Ammon's horn (tissue), 1 donor: ENCODE measurements at places on chromosomes 1 and 21.
A peak's percentile ranks its signal among the peaks of the same experiment; 100 is the strongest.

DNA sequence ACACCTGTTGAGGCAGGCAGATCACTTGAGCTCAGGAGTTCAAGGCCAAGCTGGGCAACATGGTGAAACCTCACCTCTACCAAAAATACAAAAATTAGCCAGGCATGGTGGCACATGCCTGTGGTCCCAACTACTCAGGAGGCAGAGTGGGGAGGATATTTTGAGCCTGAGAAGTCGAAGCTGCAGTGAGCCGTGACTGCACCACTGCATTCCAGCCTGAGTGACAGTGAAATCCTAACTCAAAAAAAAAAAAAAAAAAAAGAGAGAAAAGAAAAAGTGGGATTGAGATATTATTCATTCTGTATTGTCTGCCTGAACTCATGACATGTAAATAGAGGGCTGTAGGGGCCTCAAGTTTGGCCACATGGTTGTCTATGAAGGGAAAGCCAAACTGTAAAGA, 37.3 kb downstream of the WNT2B start:
- DNase-seq = no peak

DNA sequence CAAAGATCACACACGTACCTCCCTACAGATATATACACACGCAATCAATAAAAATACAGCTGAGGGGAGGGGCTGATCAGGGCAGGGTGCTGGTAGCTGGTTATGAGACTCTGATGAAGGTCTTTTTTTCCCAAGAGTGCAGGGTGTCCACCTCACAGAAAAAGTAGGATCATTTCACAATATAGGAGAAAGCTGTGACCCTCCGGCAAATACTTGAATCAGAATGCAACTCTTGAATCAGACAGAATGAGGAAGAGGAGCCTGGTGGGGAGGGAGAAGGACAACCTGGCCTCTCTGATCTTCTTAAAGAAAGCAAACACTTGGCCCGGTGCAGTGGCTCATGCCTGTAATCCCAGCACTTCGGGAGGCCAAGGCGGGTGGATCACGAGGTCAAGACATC, 269.3 kb downstream of the PCP4 start:
- DNase-seq = no peak

DNA sequence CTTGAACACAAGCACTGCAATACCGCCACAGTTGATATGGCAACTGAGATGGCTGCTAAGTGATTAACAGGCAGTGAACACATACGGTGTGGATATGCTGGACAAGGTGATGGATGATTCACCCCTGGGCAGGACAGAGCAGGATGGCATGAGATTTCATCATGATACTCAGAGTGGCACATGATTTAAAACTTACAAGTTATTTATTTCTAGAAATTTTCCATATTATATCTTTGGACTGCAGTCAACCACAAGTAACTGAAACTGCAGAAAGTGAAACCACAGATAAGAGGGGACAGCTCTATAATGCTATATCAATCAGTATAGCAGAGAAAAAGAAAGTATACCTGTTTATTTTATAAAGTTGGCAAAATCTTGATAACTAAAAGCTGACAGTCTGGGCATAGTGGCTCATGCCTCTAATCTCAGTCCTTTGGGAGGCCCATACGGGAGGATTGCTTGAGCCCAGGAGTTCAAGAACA, 47.9 kb downstream of the PHACTR4 start:
- no peak for DNase-seq

- DNase-seq = no peak
Observed at GRCh38 chr1:198498103-198498385, 42.4 kb downstream of the ATP6V1G3 start.

DNA sequence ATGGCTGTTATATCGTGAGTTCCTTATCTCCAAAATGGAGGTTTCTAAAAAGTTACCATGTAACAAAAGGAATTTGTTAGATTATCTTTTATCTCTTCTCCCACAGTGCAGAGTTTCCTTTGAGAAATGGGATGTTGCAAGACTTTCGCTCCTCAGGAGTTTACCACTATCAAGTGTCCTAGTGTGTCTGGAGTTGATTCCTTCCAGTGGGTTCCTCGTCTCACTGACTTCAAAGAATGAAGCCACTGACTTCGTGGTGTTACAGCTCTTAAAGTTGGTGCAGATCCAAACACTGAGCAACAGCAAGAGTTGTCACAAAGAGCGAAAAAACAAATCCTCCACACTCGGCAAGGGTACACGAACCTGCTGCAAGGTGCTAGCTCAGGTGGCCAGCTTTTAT, 37.0 kb downstream of the SPAG17 start:
- DNase-seq = no peak

DNA sequence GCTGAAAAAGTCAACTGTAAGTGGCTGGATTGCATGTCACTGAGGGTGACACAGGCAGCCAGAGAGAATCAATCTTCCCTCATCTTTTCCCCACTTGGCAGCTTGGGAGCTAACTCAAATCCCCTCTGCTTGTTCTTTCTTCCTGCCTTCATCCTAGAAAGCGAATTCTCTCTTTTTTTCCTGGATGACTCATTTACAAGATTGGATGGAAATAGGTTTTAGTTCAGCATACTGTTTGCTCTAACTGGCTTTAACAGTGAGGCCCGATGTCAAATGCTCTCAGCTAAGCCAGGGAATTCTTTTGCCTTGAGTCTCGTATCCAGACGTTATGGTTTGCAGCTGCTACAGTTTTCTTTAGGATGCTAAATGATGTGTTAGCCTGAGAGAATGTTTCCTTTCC, 72.7 kb downstream of the HUNK start:
- DNase-seq = no peak

- no peak for DNase-seq
Observed at GRCh38 chr1:232454227-232454886, 175.6 kb downstream of the SIPA1L2 start.

DNA sequence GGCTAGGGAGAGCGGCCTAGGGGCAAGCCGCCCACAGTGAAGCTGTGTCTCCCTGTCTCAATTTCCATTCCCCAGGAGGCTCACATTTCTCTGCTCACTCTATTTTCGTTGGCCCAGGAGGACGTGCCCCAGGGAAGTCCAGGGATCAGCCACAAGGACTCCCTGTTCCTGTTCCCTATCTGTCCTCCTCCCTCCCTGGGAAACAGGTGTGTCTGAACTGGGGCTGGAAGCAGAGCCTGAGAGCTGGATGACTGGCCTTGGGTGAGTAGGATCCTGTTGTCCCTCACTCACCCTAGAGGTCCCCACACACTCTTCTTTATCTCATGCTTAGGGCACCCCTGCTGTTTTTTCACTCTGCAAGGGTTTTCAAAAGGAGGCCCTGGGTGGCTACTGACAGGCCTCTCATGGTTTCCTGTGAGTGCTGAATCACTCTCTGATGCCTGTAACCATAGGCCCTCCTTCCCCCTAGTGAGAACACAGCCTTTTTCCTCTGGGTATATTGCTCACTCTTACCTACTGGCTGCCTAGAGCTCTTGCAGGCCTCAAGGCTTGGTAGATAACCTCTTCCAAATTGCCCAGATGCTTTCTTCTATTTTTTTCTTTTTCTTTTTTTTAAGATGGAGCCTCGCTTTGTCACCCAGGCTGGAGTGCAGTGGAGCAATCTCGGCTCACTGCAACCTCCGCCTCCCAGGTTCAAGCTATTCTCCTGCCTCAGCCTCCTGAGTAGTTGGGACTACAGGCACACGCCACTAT, 3.3 kb upstream of the UTP11 start:
- DNase-seq = no peak

DNA sequence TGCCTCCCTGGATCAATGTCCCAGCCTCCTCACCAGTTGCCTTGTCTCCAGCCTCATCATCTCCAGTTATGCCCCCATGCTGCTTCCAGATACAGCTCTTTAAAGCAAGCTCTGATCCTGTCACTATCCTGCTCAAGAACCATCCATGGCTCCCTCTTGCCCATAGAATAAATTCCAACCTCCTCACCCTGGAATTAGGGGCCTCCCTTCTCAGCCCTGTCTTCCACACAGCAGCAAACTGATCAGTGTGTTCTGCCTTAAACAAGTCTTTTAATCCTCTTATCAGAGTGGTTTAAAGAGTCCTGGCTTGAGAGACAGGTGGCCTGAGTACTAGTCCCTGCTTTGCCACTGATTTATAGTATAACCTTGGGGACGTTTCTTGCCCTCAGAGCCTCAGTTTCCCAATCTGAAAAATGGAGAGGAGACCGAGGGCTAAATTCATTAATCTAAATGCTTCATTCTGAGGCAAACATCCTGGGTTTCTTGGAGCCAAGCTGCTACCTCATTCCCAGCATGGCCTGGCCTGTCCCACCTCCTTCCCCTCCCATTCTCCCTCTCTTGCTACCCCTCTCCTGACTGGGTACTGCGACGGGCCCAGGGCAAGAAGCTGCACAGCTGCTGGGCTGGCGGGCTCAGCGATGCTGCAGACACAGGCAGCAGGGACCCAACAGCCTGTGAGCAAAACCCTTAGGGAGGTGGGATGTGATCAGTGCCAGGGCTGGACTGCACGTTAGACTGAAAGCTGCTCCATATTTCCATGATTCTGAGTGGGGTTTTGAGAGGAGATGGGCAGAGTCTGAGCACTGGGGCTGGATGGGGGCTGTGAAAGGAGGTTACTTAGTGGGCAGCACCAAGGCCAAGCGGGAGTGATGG, 221.4 kb downstream of the PTPRU start:
- no peak for DNase-seq

DNA sequence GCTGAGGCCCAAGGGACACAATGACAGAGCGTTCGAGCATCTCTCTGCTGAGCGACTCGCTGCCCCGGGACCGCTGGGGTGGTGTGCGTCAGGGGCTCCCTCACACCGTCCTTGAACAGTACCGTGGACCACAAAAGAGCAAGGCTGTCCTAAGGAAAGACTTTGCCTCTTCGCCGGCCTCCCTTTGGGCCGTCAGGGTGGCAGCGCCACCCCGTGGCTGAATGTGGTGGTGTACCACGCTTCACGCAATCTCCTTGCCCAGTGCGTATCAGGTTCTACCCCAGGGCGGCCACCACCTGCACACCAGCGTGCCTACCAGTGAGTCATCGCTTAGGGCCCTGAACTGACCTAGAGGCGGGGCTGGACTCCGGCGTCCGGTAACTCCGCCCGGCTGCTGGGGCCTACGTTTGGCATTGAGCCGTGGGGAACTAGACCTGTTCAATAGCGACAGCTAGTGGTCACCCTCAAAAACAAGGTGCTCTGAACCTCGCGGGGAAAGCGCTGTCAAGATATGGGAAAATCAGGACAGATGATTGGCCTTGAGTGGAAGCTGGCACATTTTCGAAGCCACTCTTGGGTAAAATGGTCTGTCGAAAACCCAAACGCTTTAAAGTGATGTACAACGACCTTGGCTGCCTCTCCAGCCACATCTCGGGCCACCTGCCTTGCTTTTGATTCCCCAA, 8.1 kb upstream of the TRAF3IP3 start:
- DNase-seq = peak; percentile 91

DNA sequence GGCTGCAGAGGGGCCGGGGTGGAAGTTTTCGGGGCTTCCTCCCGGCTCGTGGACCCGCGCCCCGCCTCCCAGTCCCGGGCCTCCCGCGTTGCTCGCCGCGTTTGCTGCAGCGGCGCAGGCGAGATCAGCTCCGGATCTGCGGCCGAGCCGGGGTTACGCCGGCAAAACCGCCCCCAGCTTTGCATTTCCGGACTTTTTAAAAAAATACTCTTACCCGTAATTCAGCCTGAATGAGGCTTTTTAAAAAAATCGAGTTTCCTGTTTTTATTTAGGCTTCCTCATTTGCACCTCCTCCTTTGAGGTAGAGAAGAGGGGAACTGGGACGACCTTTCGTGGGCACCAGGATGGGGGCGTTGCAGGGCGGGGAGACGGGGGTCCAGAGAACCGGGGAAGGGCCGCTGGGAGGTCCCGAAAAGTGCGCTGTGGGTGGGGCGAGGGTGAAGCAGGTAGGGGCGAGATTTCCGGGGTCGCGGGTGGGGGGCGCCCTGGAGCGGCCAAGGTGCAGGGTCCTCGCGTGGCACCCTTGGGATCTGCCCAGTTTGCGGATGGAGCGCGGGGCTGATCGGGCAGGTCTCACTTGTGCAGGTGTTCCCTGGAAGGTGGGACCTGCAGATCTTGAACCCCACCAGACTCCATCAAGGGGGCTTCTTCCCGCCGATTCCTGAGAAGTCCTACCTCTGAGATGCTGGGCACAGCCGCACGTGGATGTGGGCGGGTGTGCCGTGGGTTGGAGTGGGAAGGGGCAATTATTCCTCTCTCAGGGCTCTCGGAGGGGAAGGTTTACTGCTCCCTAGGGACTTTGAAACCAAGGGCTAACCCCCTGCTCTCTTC, 1.1 kb downstream of the PIK3CD start:
- no peak for DNase-seq
